Astrocyte of the spinal cord (primary cell): ENCODE measurements at places on chromosomes 3 and 15.

DNA sequence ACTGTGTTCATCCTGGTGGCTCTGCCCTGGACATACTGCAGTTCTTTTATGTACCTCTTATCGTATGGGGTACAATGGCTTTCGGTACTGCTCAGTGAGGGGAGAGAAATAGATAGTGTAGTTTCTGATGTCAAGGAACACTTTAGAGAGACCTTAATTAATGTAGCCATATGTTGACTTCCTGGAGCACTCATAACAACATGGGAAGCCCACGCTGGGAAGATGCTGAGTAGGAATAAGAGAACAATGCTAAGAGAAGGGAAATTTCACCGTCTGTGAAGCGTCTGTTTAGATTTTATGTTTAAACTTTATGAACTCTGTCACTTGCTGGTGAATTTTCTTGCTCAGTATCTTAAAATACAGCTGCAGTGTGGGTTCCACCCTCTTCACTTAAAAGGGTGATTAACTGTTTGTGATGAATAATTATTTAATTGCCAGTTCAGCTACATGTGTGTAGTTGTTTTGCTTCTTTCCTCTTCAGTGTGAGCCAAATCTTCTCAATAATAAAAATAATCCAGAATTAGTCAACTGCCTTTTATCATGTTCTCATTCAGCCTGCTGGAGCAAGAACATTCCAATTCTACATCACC is 373.1 kb upstream of the TPRG1 start:
- no peak for DNase-seq

DNA sequence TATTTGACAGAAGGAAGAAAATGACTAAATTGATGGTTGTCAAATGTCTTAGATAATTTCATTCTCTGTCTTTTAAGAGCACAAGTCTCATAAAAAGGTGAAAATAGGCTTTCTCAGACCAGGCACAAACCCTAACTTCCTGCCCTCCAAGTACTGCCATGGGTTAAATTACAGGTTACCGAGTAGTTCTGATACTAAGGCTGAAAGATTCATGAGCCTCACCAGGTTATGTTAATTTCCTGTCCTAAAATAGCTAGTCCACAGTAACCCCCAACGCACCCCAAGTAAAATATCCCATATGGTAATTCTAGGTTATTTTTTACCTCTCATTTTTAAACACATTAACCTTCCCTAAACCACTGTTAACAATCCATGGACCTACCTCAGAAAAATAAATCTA is 42.0 kb downstream of the GSK3B start:
- DNase-seq: no peak

- no peak for DNase-seq
These were observed 58.0 kb downstream of the ITPR1 start for GRCh38 chr3:4551051-4551711.

- DNase-seq: peak; percentile 60
These were observed 141.4 kb downstream of the TGFBR2 start for GRCh38 chr3:30747771-30748281.

DNA sequence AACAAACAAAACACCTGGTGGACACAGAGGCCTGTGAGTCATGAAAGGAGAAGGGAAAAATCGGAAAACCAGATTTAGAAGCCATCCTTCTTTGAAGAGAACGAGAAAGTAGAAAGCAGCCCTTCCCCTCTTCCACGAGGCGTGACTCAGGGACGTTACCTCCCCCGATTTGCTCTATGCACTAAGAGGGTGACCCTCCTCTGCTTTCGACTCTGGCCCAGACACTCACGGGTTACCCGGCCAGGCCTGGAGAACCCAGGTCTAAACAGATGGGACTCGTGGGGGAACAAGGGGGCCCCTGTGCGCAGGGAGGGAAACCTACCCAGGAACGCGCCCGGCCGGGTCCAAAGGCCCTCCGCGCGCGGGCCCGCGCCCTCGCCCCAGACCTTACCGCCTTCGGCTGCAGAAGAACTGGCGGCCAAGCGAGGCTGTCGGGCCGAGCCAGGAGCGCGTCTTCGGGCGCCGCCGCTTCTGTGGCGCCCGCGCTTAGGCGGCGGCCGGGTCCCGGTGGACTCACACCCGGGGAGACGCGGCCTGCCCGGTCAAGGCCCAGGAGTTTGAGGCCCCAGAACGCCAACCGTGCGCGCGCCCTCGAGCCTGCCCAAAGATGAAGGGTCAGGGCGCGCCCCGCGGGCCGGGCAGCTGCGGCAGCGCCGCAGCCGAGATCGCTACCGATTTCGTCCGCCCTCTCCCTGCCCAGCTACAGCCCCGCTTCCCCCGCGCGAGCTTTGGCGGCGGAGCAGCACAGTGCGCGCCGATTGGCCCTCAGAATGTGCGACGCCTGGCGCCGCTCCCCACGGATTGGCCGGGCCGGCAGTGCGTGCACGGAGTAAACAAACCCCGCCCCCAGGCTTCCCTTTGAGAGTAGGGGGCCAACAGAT is at the start of gene TFDP2:
TSS of gene TFDP2 (minus strand) at position 753 of the 881 bp plus-strand sequence. CDS start 47,795 bp downstream, outside the sequence.
- peak; percentile 89 for DNase-seq

GRCh38 chr3:122078235-122078935 is 23.2 kb downstream of the CD86 start:
- DNase-seq: no peak

GRCh38 chr15:87564681-87565080 is 691.9 kb downstream of the NTRK3 start:
- DNase-seq: no peak

DNA sequence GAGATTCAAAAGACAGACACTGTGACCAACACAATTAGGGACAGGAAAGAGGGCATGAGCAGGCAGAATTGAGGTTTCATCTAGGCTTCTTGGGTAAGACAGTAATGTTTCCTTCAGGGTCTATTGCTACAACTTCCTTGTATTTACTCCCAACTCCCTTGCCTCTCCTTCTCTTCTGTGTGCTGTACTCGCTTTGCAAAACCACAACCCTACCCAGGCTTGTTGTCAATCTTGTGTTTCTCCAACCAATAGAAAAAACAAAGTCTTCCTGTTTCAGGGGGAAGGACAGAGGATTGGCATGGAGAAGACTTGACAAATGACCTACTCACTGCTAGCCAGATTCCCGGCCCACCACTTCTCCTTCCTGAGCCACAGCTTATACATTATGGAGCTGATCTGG is 36.3 kb upstream of the MASP1 start:
- DNase-seq: no peak

- no peak for DNase-seq
These were observed 220.8 kb downstream of the RPLP1 start for GRCh38 chr15:69673291-69673881.

DNA sequence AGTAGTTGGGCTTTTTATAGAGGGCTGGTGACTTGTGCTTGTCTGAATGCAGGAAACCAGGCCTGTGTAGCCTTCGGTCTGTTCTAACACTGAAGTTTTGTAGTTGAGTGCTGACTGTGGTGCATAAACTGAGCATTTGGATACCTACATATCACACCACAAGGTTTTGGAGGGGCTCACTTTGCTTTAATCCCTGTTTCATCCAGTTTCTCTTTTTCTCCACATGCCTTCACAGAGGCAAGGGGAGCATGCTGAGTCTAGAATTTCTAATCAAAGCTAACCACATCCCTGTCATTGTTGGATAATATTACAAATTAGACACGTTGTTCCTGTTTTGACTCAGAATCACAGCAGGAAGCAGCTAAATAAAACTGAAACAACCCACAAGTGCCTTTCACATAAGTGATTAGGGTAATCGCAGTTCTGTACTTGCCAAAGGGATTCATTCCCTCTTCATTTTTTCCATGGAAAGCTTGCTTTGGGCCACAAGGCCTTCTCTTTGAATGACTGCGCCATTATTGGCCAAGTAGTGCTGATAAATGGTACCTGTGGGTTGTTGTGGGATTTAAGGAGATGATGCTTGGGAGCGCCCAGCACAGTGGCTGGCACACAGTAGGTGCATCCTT is 48.9 kb downstream of the TGFBR2 start:
- DNase-seq: peak; percentile 92

GRCh38 chr3:122975924-122976293 is 51.7 kb downstream of the SEMA5B start:
- no peak for DNase-seq

GRCh38 chr3:143103652-143104051 is 15.9 kb upstream of the CHST2 start:
- DNase-seq: no peak

DNA sequence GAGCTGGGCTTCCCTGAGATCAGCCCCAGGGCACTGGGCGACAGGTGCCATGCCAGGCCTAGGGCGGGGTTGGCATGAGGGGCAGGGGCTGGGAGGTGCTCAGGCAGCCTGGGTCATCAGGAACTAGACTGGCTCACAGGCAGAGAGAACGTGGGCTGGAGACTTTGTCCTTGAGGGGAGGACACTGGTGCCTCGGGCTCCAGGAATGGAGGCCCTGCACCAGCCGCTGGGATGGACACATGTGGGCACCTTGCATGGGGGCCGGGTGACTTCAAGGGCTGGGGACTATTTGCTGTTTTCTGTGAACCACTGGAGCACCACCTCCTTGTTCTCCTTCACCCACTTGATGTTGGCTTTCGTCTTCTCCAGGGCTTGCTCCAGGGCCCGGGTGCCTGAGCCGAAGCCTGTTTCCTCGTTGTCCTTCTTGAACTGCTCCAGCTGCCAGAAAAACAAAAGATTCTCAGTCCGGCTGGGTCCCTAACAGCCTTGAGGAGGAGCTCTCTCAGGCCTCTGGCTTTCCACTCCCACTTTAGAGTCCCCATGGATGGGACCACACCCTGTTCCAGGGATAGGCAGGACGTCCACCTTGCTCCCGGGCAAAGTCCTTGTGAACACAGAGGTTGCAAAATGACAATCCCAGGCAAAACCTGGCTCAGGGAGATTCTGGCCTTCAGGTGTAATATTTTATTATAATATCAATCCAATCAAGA is 9.1 kb downstream of the MESP2 start:
- DNase-seq: no peak

GRCh38 chr15:69841113-69841828 is 256.4 kb downstream of the TLE3 start:
- no peak for DNase-seq

DNA sequence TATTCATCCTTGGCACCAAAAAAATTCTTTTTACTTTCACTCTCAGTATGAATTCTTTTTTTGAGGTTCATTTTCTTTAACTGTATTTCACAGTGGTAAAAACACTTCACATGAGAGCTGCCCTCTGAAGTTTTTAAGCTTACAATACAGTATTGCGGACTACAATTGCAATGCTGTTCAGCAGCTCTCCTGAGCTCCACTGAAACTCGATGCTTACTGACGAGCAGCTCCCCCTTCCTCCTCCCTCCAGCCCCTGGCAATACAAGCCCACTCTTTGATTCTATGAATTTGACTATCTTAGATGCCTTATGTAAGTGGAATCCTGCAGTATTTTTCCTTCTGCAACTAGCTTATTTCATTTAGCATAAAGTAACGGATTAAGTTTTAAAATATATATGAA is 183.4 kb downstream of the ADAMTS17 start:
- no peak for DNase-seq

DNA sequence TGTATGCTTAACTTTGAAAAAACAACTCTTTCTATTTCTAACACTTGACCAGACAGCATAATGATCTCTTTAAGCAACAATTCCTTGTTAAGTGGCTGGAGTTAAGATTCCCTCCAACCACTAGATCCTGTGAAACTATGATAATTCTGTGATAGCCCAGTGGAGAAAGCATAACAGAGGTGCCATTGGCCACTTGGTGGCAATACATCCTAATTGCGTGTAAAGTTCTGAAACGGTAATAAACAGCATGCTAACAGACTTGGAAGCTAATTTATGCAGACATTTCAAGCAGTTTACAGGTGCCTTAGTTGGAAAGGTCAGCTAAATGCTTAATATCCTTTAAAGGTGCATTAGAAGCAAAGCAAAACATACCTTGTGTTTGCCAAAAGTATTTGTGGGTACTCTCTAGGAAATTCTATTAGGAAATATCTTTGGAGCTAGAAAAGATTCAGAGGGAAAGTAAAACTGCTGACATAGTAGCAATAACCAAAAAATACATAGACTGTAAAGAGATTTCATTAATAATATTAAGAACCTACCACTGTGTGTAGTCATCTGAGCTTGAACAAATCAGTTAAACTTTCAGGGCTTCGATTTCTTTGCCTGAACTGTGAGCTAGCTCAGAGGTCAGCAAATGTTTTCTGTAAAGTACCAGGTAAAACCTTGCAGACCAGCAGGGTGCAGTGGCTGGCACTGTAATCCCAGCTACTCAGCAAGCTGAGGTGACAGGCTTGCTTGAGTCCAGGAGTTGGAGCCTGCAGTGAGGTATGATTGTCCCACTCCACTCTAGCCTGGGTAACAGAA is 19.0 kb upstream of the CSTA start:
- DNase-seq: no peak

- no peak for DNase-seq
These were observed 5.9 kb downstream of the CYP19A1 start for GRCh38 chr15:51332206-51333147.

DNA sequence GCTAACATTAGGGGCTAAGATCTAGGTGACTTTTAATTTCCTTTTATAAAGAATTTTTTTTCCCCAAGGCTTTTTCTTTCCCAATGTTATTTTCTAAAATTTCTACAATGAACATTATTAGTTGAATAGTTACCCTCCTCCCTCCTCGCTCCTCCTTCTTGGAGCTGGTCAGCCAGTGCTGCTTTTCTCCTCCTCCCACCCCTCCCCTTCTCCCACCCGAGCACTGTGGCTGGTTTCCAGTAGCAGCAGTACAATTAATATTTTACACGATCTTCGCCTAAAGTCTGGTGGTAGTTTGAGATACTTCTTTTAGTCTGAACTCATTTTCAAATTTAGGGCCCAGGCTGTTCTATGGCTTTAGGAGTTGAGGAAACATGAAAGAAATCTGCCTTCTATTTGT is 41.6 kb downstream of the EEFSEC start:
- no peak for DNase-seq

DNA sequence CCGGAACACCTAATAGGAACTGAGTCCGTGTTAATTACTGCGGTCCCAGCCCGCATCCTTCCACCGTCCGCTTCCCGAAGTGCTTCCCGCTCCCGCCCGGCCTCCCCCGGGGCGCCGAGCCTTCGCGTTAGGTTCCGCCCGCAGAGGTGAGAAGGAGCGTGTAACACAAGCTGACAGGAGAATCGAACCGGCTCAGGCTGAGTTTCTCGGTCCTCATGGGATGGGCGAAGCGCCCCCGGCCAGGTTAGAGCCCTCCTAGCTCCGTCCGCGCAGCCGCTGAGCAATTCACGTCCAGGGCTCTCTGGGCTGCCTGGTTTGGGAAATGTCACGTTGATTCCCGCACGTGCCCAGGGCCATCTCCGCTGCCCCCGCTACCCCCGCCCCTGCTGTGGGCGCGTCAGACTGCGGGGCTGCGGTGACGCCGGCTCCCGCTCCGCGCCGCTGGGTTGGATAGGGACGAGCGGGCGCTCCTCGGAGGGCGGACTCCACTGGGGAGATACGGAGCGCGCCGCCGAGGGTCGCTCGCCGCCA is 954 bp downstream of the CLDN11 start:
- DNase-seq: peak; percentile 51

DNA sequence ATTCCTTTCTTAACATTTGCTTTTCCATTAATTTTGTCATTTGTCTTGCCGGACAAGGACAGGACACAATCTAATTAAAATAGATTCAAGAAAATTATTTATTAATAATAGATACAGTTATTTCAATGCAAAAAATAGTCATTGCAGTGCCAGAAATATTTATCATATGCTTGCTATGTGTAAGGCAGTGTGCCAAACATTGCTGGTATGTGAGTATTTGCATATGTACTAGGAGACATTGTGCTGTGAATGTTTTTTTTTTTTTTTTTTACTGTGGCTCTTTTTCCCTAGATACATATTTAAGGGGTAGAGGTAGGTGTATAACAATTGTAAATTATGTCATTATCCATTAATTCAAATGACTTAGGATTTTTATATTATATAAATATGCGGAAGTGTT is 23.3 kb downstream of the SPRED1 start:
- no peak for DNase-seq
